ENCODE measurements at places on chromosomes 6 and 20.
A peak's percentile ranks its signal among the peaks of the same experiment; 100 is the strongest.

DNA sequence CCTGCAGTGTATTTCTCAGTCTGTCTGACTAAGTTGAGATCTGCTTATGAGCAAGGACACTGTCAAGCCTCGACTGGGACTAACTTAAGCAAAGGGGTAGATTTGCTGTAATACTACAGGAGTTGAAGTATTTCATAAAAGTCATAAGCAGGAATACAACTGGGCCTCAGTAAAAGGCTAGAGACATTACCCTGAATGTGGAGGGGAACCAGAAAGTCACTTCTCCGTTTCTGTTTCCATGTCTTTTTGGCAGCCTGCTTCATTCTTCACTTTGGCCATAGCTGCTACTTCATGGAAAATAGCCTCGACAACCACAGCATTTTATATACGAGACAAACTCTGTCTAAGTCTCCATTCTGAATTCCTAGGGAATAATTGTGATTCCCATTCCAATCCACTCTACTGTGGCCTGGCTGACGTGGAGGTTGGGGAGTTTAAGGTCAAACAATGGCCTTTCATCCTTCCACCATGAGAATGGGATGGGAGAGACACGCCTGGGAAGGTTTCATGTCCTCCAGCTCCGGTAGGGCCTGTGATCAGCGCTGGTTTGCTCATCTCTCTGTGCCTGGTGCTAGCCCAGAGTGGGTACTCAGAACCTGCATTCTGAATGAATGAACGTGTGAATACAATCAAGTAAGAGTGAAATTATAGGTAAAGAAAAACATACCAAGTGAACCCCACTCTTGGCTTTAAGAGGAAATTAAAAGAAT lies 37.1 kb upstream of the DUSP22 start:
- DNase-seq: no peak

DNA sequence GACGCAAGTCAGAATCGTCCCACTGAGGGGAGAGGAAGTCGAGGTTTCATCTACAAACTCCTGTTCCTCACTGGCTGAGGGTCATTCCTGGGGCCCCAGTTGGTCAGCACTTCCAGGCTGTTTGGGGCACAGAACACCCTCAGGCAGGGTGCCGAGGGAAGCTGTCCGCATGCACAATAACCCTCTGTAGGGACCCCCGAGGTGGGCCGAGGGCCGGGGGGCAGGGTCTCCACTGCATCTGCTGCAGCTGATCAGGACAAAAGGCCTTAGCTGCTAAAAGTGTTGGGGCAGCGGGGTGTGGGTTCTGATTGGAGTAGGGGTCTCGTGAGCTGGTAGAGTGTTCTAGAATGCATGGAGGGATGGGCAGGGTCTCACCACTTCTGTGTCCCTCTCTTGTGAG lies 125.1 kb downstream of the TOX2 start:
- no peak for DNase-seq

GRCh38 chr20:45109634-45110033 lies 5.3 kb downstream of the WFDC5 start:
- DNase-seq: no peak

DNA sequence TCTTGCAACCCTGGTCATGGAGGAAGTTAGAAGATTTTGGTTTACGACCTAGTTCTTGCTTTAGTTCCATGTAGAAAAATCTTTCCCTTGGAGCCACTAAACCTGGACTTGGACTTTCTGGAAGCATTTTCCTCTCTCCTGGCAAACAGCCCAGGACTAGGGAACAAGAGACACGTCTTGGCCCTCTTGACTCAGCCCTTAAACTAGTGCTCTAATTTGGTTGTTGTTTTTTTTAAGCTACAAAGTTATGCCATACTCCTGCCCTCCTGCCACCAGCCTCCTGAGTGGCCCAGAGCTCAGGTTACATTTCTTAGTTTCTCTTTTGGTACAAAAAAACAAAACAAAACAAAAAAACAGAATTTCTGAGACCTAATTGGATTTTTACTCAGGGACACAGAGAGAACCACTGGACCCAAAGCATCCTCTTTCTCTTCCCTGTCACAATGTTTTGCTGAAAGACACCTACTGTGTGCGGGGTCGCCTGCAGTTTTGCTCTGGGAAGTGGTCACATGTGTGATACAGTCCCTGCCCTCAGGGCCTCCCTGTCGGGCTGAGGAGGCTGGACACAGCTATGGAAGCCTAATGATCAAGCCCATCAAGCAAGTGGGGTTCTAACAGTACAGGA lies 32.3 kb upstream of the SCUBE3 start:
- DNase-seq: no peak

GRCh38 chr6:160661216-160661615 lies 2.9 kb downstream of the LPA start:
- no peak for DNase-seq

- DNase-seq: no peak
Measured at GRCh38 chr6:107877968-107878367, 53.9 kb upstream of the SCML4 start.

GRCh38 chr6:161374971-161375873 lies 101.4 kb upstream of the AGPAT4 start:
- no peak for DNase-seq

- DNase-seq: no peak
Measured at GRCh38 chr6:132495604-132496079, 17.3 kb downstream of the STX7 start.

DNA sequence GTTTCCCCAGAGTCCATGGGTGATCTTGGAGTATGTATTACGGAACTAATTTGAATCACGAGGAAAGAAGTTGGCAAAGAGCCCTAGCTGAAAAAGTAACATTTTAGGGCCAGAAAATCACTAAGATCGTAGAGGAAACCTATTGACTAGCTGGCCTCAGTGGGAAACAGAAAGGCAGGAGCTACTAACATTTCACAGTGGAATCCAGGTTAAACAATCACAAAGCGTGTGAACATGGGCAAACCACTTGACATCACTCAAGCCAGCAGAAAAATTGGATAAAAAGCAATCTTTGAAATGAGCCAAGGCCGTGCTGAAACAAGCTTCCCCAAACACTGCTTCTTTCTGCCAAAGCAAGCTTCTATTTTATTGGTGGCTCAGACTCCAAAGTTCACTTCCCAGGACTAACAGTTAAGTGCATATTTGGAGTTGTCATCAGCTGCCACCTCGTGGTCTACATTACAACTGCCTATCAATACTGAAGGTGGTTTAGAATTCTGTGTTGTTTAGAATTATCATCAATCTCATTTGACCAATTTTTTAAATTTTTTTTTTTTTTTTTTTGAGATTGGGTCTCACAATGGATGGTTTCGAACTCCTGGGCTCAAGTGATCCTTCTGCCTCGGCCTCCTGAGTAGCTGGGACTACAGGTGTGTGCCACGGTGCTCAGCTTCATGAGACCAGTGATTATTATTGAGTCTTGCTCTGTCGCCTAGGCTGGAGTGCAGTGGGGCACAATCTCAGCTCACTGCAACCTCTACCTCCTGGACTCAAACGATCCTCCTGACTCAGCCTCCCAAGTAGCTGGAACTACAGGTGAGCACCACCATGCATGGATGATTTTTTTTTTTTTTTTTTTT lies 10.6 kb downstream of the RPS10 start:
- peak; percentile 25 for DNase-seq

GRCh38 chr6:138692978-138693909 lies 80.3 kb upstream of the CCDC28A start:
- DNase-seq: peak; percentile 18

DNA sequence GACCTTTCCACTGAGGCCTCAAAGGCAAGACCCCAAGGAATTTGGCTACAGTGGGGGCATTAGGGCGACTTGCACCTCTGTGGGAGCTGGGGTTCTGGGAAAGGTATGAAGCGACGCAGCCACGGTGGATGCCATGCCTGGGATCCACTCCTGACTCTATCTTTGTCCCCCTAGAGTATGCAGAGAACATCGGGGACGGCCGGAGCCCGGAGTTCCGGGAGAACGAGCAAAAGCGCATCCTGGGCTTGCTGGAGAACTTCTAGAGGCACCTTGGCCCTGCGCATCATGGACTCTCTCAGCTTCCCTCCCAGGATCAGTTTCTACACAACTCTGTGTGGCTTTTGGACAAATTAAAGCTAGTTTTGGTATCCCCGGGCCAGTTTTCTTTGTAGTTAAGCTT lies 31.2 kb upstream of the VSTM2L start:
- no peak for DNase-seq

- DNase-seq: no peak
Measured at GRCh38 chr20:11204926-11205768, 531.3 kb upstream of the JAG1 start.

DNA sequence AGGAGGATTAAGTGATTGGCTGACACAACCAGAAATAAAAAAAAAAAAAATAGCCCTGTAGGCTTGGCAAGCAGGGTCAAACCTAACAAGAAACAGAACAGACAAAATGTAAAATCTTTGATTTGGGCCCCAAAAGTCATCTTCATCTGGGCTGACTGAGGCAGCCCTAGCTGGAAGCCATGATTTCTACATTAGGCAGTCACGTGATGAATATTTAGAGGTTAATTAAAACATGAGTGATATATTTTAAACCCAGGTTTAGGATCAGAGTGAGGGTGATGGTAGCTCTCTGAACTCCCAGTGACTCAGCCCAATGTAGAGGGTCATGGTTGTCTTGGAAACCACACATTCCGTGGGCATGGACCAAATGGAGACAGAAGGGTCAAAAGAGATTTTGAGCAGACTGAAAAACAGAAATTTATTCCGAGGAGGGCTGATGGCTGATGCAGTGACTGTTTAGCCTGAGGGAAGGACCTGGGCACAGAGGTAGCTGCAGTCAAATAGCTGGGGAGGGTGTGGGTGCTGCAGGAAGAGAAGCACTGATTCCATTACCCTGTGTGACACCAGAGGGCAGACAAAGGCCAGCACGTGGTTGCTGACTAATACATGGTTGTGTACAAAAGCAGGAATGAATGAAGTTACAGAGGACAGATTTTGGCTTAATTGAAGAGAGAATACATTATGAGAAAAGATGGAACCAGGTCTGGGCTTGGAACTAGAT lies 573.1 kb upstream of the CHD6 start:
- no peak for DNase-seq

DNA sequence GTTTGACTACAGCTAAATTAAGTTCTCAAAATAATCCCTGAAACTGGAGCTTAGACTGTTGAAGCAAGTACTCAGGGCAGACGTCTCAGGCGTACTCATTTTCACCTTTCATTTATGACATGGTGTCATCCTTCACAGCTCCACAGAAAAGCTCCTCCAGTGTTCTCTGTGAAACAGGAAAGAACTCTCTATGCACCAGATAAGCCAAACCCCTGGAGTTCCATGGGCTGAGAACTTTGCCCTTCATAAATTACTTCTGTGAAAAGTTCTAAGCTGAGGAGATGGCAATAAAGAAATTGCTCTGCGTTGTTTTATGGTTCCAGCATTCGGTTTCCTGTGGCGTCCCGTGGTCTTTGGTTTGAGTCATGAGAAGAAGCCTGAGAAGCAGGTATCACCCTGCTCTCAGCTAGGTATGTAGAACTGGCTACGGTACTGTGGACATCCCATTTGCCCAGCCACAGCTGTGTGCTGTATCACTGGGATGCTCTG lies 20.2 kb upstream of the RREB1 start:
- no peak for DNase-seq

GRCh38 chr6:122609881-122610689 lies at the start of gene PKIB:
PKIB (plus strand) TSS chr6:122610405; CDS start chr6:122717795, 107,390 bp downstream.
- peak; percentile 2 for DNase-seq

- no peak for DNase-seq
Measured at GRCh38 chr6:23140871-23141270, 571.5 kb downstream of the HDGFL1 start.

GRCh38 chr20:48760403-48760983 lies 67.3 kb downstream of the PREX1 start:
- peak; percentile 68 for DNase-seq

DNA sequence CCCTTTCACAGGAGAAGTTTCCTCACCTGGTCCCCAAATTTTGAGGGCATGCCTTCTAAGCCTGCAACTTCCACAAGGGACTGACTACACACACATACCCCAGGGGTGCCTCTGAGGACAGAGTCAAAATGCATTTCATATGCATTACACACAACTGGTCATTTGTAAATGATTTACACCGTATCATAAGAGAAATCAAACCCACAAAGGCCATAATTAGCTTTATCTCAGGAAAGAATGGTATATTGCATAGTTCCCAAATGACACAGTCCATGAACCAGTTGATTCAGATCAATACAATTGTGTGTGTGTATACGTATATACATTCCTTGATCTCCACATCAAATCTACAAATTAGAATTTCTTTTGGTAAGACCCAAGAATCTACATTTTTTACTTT lies 203.3 kb upstream of the PRDM1 start:
- DNase-seq: no peak

DNA sequence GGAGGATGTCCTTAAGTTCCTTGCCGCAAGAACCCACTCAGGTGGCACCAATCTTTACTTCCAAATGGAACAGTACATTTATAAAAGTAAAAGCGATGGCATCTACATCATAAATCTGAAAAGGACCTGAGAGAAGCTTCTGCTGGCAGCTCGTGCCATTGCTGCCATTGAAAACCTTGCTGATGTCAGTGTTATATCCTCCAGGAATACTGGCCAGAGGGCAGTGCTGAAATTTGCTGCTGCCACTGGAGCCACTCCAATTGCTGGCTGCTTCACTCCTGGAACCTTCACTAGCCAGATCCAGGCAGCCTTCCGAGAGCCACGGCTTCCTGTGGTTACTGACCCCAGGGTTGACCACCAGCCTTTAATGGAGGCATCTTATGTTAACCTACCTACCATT lies 191.7 kb downstream of the TRIM27 start:
- DNase-seq: no peak

GRCh38 chr20:46023999-46024398 lies 5.0 kb upstream of the SLC12A5 start:
- no peak for DNase-seq

GRCh38 chr6:111057074-111057752 lies 30.1 kb upstream of the SLC16A10 start:
- no peak for DNase-seq

DNA sequence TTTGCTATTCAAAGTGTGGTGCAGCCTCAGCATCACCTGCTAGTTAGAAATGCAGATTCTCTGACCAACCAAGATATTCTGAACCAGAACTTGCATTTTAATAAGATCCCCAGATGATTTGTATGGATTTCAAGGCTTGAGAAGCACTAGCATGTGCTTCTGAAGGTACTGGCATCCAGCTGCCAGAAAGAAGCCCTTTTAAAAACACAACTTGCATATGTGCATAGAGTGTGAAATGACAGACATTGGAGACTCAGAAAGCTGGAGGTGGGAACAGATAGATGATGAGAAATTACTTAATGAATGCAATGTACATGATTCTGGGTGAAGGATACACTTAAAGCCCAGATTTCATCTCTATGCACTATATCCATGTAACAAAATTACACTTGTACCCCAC lies 409.3 kb upstream of the SPTLC3 start:
- no peak for DNase-seq

GRCh38 chr6:36576578-36576977 lies 17.6 kb upstream of the SRSF3 start:
- DNase-seq: no peak

- DNase-seq: no peak
Measured at GRCh38 chr6:34378470-34378869, 14.0 kb downstream of the NUDT3 start.

- no peak for DNase-seq
Measured at GRCh38 chr6:99333068-99333467, 16.4 kb downstream of the FAXC start.

DNA sequence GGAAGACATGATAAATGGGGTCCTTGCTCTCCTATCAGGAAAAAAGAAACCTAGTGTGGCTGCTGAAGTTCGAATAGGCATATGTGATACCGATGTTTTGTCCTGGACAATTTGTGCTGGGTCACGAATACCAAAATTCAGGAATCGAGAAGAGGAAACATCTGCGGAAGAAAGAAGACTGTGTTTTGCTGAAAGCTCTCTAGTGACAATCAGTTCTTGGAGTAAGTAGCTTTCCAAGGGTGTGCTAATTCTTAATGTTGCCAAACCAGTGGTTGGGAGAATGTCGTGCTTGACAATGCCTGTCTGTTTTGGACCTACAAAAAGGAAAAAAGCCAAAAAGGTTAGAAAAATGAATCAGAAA lies 956.1 kb downstream of the PHF3 start:
- DNase-seq: no peak

Measured in effector memory CD8-positive, alpha-beta T cell (primary cell).